ENCODE measurements at places on chromosomes 6 and 20.

GRCh38 chr20:61638802-61639585 lies 386.9 kb downstream of the CDH4 start:
- no peak for DNase-seq

GRCh38 chr6:166556863-166557322 lies 29.6 kb downstream of the RAMACL start:
- no peak for DNase-seq

DNA sequence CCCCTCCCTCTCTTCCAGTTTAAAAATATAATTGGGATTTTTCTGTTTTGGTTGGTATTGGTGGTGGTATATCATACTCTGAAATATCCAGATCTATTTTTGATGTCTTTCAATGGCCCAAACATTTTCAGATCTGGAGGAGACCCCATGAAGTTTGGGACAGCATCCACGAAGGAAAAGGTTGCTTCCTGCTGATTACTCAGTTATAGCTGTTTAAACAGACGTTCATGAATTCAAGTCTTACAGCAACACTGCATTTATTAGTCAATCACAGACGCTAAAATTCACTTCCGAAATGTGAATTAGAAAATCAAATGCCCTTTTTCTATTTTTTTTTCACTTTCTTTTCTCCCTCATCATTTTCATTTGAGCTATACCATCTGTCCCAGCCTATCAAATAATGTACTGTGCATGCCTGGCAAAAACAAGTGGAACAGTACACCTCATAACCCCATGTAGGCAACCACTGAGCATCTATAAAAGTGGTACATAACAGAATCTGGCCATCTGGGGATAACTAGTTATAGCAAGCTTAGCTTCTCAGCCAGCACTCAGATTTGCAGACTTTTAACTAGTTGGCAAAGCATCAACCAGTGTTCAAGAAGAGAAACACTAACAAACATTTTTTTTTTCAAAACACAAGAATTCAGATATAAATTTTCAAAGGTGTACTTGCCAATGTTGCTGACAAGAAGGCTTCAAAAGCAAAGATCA lies 124.5 kb downstream of the HIVEP2 start:
- no peak for DNase-seq

GRCh38 chr20:31972471-31973021 lies 4.6 kb downstream of the XKR7 start:
- no peak for DNase-seq

GRCh38 chr6:144944106-144944505 lies 659.0 kb downstream of the UTRN start:
- DNase-seq: no peak

DNA sequence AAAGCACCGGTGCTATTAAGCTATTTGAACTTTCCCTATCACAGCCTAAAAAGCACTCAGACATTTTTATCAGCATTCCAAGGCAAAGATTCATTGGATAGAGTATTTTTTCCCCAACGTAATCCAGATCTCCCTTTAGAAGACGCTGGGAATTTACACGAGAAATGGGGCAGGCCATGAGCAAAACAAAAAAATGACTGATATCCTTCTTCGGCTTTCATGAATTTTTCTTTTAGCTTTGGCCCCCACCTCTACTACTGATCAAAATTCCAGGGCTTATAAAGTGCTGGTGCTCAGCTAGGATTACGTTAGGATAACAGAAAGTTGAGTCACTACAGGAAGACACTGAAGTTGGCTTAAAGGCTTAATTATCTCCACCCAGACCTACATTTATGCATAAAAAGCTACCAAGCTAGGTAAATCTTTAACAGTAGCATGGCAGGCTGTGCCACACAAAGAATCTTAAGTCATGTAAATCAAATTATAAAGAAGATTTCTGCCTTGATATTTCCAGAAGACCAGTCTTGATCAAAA lies 418.5 kb upstream of the BTBD3 start:
- DNase-seq: no peak

GRCh38 chr20:6767536-6768227 lies at the start of gene BMP2:
BMP2 (plus strand) TSS chr20:6767686; CDS start chr20:6770127, 2,441 bp downstream.
- DNase-seq: no peak

DNA sequence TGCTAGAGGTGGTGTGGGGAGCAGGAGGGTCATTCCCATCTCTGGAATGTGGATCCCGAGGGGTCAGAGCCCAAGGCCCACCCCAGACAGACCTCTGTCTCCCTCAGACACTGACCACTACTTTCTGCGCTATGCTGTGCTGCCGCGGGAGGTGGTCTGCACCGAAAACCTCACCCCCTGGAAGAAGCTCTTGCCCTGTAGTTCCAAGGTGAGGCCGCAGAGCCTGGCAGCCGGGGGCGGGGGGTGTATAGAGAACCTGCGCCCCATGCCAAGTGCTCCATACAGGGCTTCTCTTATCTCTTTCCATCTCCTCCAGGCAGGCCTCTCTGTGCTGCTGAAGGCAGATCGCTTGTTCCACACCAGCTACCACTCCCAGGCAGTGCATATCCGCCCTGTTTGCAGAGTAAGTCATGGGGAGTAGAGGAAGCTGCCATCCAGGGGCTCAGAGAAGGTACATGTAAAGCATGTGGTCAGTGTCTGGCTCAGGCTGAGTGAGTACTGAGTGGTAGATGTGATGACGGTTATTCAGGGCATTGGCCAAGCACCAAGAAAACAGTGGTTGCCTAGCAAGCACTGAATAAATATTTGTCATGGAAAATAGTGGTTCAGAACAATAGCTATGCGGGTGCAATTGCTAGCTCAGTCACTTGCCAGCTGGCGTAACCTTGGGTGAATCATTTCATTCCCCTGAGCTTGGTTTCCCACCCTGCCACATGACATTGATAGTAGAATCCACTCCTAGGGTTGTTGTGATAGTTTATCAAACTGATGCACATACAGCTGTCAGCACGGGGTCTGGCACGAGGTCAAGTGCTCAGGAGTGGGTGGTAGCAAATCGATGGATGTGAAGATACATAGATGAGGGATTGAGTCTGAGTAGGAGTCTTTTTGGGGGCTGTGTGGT lies 3.5 kb downstream of the PIGT start:
- DNase-seq: no peak

GRCh38 chr20:38293491-38294065 lies 10.4 kb upstream of the BPI start:
- no peak for DNase-seq

DNA sequence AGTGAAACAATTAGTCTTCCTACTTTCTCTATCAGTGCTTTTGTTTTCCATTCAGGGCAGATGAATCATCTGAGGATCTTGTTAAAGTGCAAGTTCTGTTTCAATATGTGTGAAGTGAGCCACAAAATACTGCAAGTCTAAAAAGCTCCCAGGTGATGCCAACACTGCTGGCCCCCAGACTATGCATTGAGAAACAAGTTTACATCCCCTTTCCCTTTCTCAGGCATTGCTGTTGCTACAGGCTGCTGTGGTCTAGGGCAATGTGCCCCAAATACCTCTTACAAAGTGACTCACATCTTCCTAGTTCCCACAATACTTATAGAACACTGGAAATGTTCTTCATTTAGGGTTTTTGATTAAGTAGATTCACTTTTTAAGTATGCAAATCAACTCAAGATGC lies 31.8 kb downstream of the ABRACL start:
- DNase-seq: no peak

- no peak for DNase-seq
Measured at GRCh38 chr6:116365743-116366142, 5.0 kb upstream of the DSE start.

DNA sequence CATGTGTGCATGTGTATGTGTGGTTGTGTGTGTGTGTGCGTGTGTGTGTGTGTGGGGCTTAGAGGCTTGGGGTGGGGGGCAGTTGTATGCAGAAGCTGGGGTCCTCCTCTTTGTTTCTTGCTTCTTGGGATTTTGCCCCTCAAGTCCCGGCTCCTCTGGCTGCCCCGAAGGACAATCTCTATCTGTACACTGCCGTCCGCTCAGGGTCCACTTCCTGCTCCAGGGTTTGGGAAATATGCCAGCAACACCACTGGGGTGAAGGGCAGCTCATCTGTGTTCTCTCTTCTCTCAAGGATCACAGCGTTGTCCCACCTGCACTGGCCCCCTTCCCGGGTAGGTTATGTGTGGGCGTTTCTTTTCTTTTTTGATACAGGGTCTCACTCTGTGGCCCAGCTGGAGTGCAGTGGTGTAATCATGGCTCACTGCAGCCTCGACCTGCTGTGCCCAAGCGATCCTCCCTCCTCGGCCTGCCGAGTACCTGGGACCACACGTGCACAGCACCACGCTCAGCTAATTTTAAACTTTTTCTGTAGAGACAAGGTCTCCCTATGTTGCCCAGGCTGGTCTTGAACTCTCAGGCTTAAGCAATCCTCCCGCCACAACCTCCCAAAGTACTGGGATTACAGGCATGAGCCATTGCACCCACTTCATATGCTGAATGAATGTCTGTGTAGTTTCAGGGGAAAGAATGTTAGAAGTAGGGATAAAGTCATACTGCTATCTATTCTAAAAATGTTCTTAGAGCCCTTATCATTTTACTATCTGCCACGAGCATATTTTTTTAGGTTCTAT lies 25.7 kb downstream of the SLC2A4RG start:
- DNase-seq: no peak

- DNase-seq: no peak
Measured at GRCh38 chr6:11847515-11848345, 69.1 kb upstream of the ADTRP start.

GRCh38 chr6:155528982-155529453 lies 73.4 kb upstream of the NOX3 start:
- no peak for DNase-seq

DNA sequence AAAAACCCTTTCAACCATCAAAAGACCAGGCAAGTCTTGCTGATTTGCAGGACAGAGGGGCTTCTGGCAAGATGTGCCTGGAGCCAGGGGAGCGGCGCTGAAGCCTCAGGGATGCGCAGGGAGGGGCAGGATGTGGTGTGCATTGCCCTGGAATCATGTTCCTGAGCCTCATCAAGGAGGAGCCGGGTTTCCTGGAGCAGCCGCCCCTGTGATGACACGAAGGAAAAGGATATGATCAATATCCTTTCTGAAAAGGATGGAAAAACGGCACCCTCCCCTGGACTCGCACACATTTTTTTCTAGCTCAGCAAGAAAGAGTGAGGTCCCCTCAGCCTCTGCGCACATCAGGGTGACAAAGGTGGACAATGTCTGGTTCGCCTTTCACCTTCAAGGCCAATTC lies 173.1 kb upstream of the SSTR4 start:
- DNase-seq: no peak

- DNase-seq: no peak
Measured at GRCh38 chr20:1882026-1882425, 13.2 kb upstream of the SIRPA start.

- no peak for DNase-seq
Measured at GRCh38 chr6:5644523-5645185, 362.1 kb downstream of the NRN1 start.

DNA sequence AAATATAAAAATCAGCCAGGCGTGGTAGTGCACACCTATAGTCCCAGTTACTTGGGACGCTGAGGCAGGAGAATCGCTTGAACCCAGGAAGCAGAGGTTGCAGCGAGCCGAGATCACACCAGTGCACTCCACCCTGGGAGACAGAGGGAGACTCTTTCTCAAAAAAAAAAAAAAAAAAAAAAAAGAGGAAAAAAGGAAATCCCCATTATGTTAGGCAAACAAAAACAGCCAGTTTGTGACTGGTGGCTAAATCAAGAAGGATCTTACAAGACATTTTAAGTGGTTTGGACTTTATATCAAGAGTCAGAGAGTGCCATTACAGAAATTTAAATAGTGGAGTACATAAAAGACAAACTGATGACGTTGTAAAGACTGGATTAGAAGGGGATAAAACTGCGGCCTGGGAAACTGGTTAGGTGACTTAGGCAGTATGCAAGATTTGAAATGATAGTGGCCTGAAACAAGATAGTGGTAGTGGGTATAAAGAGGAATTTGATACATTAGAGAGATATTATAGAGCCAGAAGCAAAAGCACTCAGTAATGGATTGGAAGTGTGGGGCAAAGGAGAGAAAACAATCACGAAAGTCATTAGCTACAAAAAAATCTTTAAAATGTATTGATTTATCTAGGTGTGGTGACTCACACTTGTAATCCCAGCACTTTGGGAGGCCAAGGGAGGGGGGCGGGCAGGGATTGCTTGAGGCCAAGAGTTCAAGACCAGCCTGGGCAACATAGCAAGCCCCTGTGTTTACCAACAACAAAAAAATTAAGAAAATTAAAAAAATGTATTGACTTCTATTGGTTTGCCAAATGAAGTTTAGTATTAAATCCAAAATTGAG lies 1.7 kb upstream of the MYO6 start:
- DNase-seq: no peak

- no peak for DNase-seq
Measured at GRCh38 chr6:63897459-63897858, 261.9 kb downstream of the PHF3 start.

DNA sequence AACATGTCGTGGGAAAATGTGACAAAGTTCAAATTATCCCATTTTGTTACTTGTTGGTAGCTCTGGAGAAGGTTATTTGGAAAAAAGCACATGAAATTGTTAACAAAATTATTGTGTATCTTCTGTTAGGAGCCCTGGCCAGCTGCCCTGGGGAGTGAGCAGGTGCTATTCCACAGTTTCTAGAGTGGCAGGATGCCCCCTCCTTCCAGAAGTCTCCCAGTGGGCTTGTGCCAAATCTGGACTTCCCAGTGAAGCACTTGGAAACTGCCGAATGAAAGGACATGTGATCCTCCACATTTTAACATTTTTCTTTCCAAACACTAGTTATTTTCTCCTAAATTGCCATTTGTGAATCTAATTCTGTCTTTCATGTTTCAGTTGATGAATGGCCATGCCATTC lies 66.9 kb upstream of the CLDN20 start:
- DNase-seq: no peak

- no peak for DNase-seq
Measured at GRCh38 chr6:131663578-131664165, 26.6 kb downstream of the ENPP3 start.

DNA sequence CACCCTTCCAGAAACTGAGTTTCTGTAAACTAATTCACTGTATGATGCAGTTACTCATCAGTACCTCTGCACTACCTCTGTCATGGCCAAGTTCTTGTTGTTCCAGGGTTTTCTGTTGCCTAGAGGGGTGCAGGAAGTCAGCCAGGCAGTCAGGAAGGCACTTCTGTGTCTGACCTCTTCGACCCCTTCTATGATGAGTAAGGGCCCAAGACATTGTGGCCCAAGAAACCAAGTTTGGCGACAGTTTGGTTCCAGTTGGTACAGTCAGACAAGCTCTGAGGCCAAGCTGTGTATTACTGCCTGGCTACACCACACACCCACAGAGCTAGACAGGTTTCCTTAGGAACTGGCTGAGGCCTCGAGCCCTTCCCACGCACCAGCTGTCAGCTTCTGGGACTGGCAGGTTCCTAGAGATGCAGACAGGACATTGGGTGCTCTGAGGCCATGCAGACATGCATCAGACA lies 41.2 kb downstream of the TRAF3IP2 start:
- no peak for DNase-seq

Measured in stimulated activated CD8-positive, alpha-beta memory T cell treated with anti-CD3 and anti-CD28 coated beads, Interleukin-2, amount 100 ng/mL, for 1 hour (primary cell).